NCI-H2107 (cell line): ENCODE measurements at places on chromosomes 13 and 19.

DNA sequence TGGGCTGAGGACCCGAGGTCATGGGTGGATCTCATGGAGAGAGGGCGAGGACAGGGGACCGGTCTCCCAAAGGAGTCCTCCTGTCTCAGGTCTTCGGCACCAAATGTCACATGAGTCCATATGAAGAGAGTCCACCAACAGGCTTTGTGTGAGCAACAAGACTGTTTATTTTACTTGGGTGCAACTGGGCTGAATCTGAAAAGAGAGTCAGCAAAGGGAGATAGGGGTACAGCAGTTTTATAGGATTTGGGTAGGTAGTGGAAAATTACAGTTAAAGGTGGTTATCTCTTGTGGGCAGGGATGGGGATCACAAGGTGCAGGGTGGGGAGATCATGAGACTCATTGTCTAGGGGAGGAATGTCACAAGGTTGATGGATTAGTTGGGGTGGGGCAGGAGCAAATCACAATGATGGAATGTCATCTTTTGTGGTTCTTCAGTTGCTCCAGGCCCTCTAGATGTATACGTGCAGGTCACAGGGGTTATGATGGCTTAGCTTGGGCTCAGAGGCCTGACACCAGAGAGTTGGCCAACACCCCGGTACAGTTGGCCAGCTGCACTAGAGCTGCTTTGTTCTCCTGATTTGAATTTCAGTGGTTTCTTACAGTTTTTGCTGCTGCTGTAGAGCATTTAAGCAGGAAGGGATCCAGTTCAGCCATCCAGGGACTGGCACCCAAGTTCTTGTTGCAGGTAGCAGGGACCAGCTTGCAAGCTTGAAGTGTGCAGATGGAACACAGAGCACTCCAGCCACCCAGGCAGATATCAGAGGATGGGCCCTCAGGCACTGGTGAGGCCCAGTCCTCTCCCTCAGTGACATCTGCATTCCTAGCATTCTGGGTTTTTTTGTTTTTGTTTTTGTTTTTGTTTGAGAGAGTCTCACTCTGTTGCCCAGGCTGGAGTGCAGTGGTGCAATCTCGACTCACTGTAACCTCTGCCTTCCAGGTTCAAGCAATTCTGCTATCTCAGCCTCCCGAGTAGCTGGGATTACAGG, 26.4 kb upstream of the IGFL1 start:
- no peak for DNase-seq

DNA sequence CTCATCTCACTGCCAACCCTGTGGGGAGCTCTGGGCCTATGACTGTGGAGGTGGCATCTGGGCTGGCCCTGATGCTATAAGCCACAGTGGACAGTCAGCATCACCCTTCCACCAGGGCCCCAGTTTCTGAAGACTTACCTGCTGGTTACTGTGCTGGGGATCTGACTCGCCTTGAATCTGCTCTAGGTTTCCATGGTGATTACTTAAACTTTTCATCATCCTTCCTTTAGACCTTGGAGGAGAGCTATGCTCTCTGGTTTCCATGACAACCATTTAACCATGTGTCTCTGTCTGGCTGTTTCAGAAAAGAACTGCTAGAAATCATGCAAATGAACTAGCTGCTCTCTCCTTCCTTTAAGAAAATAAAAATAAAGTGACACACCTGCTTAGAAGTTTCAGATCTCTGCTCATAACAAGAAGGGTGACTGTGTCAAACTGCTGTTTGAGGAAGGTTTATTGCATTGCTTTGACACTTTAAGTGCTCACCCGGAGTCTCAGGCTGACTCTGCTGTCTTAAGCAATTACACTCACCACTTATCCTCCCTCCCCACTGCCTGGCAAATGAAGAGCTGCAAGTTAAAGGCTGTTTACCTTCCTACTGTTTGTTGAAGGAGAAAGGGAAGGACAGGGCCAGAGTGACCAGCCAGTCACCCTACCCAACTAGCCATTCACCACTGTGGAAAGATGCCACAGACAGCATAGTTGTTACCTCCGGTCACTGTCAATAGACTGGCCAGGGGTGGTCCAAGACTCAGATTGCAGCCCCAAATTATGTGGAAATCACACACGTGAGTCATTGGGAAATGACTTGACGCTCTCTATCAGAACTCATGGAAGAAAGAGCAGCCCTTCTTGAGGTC, 87.6 kb downstream of the HSPH1 start:
- no peak for DNase-seq

- DNase-seq, result no peak
Observed at GRCh38 chr13:91291078-91291477, 56.4 kb upstream of the MIR17HG start.

- peak; percentile 87 for DNase-seq
Observed at GRCh38 chr19:58097781-58098681, at the start of gene ZSCAN18. TSS of gene ZSCAN18 (minus strand) at chr19:58098231. CDS start at chr19:58090267, 7,964 bp downstream.
